ENCODE measurements at places on chromosomes 11 and 22. TPM values are rescaled to one million over a fixed set of nuclear protein-coding genes. Genes with fewer than 3 reads are reported as not detected.
A peak's percentile ranks its signal among the peaks of the same experiment; 100 is the strongest.

Gene ALG12
- polyA plus RNA-seq: 28.3 TPM

- DNase-seq: peak; percentile 62
Observed at GRCh38 chr11:1693327-1694063, 3.5 kb upstream of the KRTAP5-6 start.

- DNase-seq: no peak
Observed at GRCh38 chr11:76735841-76736240, 47.3 kb upstream of the TSKU start.

DNA sequence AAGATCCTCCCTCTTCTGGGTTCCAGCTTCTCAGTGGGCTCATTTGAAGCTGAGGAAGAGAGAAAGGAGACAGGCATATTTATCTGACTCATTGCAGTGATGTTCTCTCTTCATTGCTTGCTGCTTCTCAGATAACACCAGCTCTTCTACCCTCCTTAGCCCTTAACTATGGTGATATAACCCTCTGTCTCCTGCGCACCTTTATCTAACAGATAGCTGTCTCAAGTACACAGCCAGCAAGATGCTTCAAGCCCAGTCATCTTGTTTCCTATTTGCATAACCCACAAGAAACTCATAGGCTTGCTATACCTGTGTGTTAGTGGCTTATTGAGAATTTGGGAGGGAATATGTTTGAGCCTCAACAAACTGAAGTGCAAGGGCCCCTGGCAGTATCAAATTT lies 12.6 kb downstream of the PRSS23 start:
- no peak for DNase-seq

- DNase-seq: no peak
Observed at GRCh38 chr22:49582678-49583077, 245.0 kb downstream of the BRD1 start.

DNA sequence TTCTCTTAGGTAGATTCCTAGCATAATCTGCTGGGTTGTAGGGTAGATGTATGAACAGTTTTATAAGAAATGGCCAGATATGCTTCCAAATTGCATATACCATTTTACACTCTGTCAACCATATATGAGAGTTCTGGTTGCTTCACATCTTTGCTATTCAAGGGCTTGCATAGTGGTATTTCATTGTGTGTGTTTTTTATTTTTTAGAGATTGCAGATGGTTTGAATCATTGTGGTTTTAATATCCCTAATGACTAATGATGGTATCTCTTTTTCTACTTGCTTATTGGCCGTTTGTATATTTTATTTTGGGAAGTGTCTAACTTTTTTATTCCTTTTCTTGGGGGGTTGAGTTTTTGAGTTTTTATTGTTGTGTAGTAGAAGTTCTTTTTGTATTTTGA lies 26.9 kb downstream of the RNF214 start:
- DNase-seq: no peak

DNA sequence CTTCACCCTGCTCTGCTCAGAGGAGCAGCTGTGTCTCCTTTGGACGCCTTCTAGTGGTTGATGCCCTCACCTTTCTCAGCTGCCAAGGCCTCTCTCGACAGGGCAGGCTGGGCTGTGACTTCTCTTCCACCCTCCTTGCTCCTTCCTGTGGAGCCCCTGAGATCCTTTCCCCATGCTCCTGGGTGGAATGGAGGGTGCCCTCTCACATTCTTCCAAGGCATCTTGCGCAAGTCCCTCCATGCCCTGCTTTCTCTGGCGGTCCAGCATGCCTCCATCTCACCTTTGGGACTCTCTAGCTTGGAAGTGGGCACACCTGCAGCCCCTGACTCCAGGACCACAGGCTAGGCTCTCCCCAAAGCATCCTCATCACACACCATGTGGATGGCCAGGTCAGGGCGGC lies 68.9 kb downstream of the BMAL1 start:
- DNase-seq: no peak

DNA sequence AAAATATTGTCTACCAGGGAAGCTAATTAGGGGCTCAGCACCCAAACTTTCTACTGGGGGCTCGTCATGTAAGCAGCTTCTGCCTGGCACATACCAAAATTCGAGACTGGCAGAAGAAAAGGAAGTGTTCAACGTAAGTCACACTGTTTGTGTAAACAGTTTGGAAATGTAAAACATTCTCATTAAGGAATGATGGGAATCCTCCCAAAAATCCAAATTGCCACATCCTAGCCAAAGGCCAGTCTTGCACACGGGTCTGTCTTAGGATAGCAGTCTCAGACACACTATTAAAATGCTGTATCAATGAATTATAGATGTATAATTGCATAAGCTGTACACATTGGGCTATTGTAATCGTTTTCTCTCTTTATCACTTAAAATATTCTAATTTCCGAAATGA lies 28.9 kb downstream of the CUL5 start:
- DNase-seq: no peak

DNA sequence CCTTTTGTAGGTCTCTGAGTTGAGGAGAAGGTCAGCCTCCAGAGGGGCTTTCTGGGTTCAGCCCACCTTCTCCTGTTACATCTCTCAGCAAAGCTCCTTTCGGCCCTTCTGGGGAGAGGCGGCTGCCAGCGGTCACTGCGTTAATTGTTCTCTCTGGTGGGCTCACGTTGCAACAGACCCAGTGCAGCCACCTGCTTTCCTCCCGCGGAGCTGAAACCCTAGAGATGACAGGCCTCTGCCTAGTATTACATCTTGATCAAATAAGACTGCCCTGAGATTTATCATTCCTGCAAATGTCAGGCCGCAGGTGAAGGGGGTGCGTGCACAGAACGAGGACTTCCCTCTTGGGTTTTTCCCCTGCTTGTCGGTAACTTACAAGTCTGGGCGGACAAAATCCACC lies 43.2 kb upstream of the CREB3L1 start:
- DNase-seq: no peak

Gene RAB3IL1
- polyA plus RNA-seq: 23.5 TPM

Gene TECTA
- 2.0 TPM for polyA plus RNA-seq

- DNase-seq: no peak
Observed at GRCh38 chr11:933142-933851, 7.6 kb downstream of the AP2A2 start.

Gene VSIG2
- 7.2 TPM for polyA plus RNA-seq

DNA sequence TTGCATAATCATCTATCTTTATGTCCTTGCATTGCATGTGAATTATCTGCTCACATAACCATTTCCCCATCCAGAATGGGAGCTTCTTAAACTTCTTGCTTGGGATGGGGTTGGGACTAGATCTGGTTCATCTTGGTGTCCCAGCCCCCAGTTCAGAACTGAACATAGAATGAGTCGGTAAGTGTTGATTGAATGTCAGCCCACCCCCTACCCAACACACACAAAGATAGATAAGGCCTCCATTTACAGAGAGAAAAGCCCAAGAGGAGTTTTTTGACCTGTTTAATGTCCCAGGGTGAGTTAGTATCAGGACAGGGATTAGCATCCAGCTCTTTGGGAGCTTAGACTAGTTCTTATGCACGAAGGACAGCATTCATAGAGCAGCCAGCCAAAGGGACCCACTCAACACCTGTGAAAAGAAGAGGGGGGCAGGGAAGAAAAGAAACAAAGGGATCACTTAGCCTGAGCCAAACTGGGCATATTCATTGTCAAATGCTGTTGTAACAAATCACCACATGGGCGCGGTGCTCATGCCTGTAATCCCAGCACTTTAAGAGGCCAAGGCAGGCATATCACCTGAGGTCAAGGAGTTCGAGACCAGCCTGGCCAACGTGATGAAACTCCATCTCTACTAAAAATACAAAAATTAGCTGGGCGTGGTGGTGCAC lies 57.4 kb downstream of the CHRDL2 start:
- no peak for DNase-seq

- no peak for DNase-seq
Observed at GRCh38 chr11:115316696-115317095, 187.5 kb downstream of the CADM1 start.

- DNase-seq: no peak
Observed at GRCh38 chr11:62001450-62002191, 34.2 kb upstream of the FTH1 start.

GRCh38 chr22:44068422-44069191 lies 44.5 kb downstream of the PARVB start:
- no peak for DNase-seq

Gene ANO1
- 15.4 TPM for polyA plus RNA-seq

DNA sequence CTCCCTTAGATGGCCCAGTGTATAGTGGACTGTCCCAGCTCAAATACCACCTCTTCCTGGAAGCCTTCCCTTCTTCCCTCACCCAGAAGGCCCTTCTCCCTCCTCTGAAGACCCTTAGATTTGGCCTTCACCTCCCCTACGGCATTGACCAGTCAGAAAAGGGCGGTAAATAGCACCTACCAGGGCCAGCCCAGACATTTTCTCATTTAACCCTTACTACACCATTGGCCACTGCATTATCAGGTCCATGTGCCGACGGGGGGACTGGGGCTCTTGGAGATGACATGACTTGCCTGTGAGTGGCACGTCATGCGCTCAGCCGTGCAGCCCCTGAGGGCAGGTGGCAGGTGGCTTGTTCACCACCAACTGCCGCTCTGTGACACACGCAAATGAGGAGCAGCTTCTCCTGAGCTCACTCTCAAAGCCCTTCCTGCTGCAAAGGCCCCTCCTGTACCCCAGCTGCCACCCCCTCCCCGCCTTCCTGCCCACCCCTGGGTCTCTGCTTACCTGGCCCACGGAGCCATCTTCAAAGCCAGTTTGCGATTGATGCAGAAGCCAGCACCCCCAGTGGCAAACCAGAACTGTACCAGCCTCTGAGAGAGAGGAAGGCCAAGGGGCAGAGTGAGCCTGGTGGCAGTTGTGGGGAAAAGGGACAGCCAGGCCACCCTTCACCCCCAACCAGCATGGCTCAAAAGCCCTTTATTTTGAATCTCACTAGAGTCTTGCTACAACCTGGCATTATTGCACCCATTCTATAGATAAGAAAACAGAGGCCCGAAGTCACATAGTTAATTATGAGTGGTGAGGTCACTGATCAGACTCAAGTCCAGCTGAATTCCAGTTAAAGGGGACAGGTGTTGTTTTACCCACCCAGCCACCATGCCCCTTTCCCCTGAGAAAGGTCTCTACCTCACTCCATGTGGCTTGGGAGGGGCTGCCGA lies 9.5 kb downstream of the MFNG start:
- DNase-seq: no peak

GRCh38 chr11:80388536-80388935 lies 947.7 kb upstream of the TENM4 start:
- no peak for DNase-seq

DNA sequence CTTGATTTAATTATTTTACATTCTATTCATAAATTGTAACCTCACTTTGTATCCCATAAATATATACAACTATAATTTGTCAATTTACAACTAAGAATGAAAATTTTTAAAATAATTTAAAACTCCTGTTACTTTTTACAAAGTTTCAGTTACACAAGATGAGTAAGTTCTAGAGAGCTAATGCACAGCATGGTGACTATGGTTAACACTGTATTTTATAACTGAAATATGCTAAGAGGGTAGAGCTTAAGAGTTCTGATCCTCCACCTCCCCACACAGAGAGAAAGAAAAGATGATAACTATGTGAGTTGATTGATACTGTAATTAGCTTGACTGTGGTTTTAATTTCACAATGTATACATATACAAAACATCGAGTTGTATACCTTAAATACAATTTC lies 412.5 kb upstream of the DDI1 start:
- DNase-seq: no peak

DNA sequence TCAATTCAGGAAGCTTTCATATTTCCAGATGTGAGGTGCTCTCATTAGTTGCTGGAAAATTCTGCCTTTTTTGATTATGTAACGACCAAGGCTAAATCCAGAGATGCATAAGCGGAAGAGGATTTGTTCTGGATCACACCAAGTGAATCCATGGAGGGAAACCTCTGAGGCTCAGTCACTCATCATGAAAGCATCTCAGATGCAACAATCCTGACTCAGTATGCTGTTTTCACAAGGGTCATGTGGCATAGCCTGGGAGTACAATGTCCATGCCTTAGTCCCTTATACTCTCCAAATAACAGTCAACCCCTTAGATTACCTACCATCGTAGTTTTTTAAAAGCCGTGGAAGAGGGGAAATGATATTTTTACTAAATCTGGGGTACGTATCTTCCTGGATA lies 445.6 kb downstream of the NTM start:
- no peak for DNase-seq

Gene ARL14EP
- 62.4 TPM for polyA plus RNA-seq

DNA sequence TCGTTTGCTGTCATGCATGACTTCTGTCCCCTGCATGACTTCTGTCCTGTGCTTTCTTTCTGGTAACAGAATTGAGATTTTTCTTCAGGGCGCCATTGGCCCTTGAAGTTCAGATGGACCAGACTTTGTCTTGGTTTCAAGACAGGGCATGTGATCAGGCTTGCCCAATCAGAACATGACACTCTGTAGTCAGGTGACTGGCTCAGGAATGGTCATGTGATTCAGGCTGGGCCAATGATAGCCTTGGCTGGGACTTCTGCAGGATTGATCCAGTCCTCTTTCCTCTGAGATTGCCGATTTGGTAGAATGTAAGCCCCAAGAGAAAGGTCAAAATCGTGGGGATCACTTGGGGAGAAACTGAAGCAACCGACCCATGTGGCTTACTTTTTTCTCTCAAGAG lies 90.5 kb upstream of the ALX4 start:
- no peak for DNase-seq

DNA sequence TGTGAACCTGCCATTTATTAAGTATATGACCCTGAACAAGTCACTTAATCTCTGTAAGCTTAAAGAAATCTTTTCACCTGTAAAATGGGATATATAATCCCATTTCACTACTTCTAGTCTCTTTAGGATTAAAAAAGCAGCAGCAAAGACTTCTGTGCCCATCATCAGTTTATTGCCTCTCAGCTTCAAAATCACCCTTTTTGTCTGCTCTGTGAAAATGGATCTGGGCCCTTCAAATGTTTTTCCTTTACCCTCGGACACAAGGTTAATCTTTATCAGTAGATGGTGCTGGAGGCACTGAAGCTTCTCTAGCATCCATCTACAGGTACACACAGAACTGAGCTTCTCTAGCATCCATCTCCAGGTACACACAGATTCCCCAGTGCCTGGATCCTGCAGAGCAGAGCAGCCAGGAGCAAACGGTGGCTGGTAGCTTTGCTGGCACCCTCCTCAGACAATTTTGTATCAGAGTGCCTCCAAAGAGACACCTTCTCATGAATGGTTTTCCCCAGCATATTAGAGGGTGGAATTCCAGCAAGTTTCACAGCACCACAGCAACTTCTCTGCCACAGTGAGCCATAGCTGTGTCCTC lies 56.8 kb downstream of the CADM1 start:
- no peak for DNase-seq

Gene KRTAP5-8
- polyA plus RNA-seq: 0.33 TPM

DNA sequence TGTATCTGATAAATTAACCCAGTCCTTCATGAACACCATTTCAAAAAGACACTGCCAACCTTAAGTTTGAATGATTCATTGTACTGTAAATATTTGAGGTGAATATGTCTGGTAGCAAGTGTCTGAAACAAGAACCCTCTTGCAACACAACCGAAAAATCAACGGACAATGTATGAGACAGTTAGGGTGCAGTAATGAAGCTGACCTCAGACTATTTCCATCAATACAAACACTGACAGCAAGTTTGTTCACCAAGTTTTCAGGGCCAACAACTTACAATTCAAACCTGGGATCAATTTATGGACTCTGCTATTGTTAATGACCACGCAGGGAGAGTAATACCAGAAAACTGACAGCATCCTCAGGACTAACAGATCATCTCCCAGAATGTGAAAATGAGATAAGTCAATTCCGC lies 126.3 kb downstream of the CADM1 start:
- no peak for DNase-seq

Gene FAM181B
- 2.7 TPM for polyA plus RNA-seq

GRCh38 chr11:75534259-75535069 lies 8.7 kb upstream of the GDPD5 start:
- DNase-seq: no peak

Measured in left renal pelvis (tissue), 4 donors.